ENCODE measurements at places on chromosomes 3 and 15. TPM values are rescaled to one million over a fixed set of nuclear protein-coding genes. Genes with fewer than 3 reads are reported as not detected.

Gene COL8A1
- total RNA-seq, result 7.8 TPM

Gene CAPN3
- total RNA-seq, result 0.60 TPM

Gene DNAH1
- total RNA-seq, result 1.7 TPM

Gene SLC38A3
- not detected for total RNA-seq

Gene GNL3
- 44.8 TPM for total RNA-seq

Gene IL17RD
- total RNA-seq, result 2.7 TPM

Gene TGM4
- 0.15 TPM for total RNA-seq

Gene GOLGA6A
- total RNA-seq, result not detected

Gene SERINC4
- not detected for total RNA-seq

Gene LIPH
- total RNA-seq, result under 0.01 TPM

Gene SEMA5B
- under 0.01 TPM for total RNA-seq

Gene SLC2A2
- total RNA-seq, result not detected

Gene SLC12A1
- not detected for total RNA-seq

Gene SPRED1
- 38.9 TPM for total RNA-seq

Gene WDR82
- 53.6 TPM for total RNA-seq

Gene CCRL2
- total RNA-seq, result not detected

Gene LRTM1
- not detected for total RNA-seq

Gene BFSP2
- not detected for total RNA-seq

Gene ACP3
- 0.08 TPM for total RNA-seq

Gene SPESP1
- 0.59 TPM for total RNA-seq

Gene DPPA4
- total RNA-seq, result not detected

Gene SNUPN
- total RNA-seq, result 27.1 TPM

Gene GOLGA8M
- total RNA-seq, result 0.45 TPM

Gene CMTM8
- 0.30 TPM for total RNA-seq

Gene DPPA2
- total RNA-seq, result not detected

Gene KLHL40
- not detected for total RNA-seq

Gene ROPN1
- total RNA-seq, result not detected

Gene RIOX2
- total RNA-seq, result 27.4 TPM

Gene CEP70
- total RNA-seq, result 17.9 TPM

Gene SLC22A14
- total RNA-seq, result 0.23 TPM

Gene ZSCAN29
- total RNA-seq, result 10.9 TPM

Gene PPP1R14D
- not detected for total RNA-seq

Gene EAF2
- 1.8 TPM for total RNA-seq

Gene IGDCC3
- total RNA-seq, result not detected

Gene SLC24A5
- total RNA-seq, result not detected

Gene CCDC54
- total RNA-seq, result not detected

Gene ERC2
- 0.47 TPM for total RNA-seq

Gene MST1R
- total RNA-seq, result 0.35 TPM
